ENCODE measurements at places on chromosomes 3 and 15. TPM values are rescaled to one million over a fixed set of nuclear protein-coding genes. Genes with fewer than 3 reads are reported as not detected.

FHIT gene
- 16.9 TPM for total RNA-seq

NPRL2 gene
- total RNA-seq = 11.1 TPM

MINAR1 gene
- 0.42 TPM for total RNA-seq

KLHL6 gene
- total RNA-seq = 24.9 TPM

RASA2 gene
- 110 TPM for total RNA-seq

NSMCE3 gene
- total RNA-seq = 37.2 TPM

NR2E3 gene
- not detected for total RNA-seq

NEK11 gene
- 4.2 TPM for total RNA-seq

ROPN1 gene
- not detected for total RNA-seq

LYZL4 gene
- total RNA-seq = not detected

MEIS2 gene
- 0.21 TPM for total RNA-seq

GPR149 gene
- not detected for total RNA-seq

FILIP1L gene
- total RNA-seq = 0.42 TPM

STRC gene
- 0.42 TPM for total RNA-seq

MORC1 gene
- 0.84 TPM for total RNA-seq

TRAT1 gene
- total RNA-seq = 147 TPM

FBXO40 gene
- under 0.01 TPM for total RNA-seq

CCR9 gene
- 0.94 TPM for total RNA-seq

STRIT1 gene
- total RNA-seq = not detected

TM6SF1 gene
- 5.6 TPM for total RNA-seq

ITIH4 gene
- total RNA-seq = 10.9 TPM

ALDH1L1 gene
- total RNA-seq = not detected

CCDC39 gene
- not detected for total RNA-seq

TRH gene
- 0.10 TPM for total RNA-seq

CHRD gene
- 0.31 TPM for total RNA-seq

PLA2G4D gene
- not detected for total RNA-seq

SPSB4 gene
- not detected for total RNA-seq

FAM81A gene
- total RNA-seq = 0.94 TPM

ADAMTS9 gene
- not detected for total RNA-seq

CFAP20DC gene
- total RNA-seq = 0.10 TPM

SLC22A13 gene
- total RNA-seq = not detected

GRAMD2A gene
- not detected for total RNA-seq

EIF4G1 gene
- 114 TPM for total RNA-seq

GP5 gene
- 3.8 TPM for total RNA-seq

TTLL13 gene
- 0.31 TPM for total RNA-seq

TNNC1 gene
- total RNA-seq = 0.31 TPM

DNASE1L3 gene
- 1.6 TPM for total RNA-seq

HYKK gene
- total RNA-seq = 0.94 TPM

MST1R gene
- total RNA-seq = 0.10 TPM

SKOR1 gene
- 1.9 TPM for total RNA-seq

P3H2 gene
- total RNA-seq = 0.84 TPM

IL16 gene
- 89.8 TPM for total RNA-seq

PAK6 gene
- total RNA-seq = 0.42 TPM

LEKR1 gene
- total RNA-seq = 9.4 TPM

C3orf20 gene
- 0.21 TPM for total RNA-seq

UROC1 gene
- not detected for total RNA-seq

ARPP21 gene
- total RNA-seq = not detected
